ENCODE measurements at places on chromosomes 1 and 21.

DNA sequence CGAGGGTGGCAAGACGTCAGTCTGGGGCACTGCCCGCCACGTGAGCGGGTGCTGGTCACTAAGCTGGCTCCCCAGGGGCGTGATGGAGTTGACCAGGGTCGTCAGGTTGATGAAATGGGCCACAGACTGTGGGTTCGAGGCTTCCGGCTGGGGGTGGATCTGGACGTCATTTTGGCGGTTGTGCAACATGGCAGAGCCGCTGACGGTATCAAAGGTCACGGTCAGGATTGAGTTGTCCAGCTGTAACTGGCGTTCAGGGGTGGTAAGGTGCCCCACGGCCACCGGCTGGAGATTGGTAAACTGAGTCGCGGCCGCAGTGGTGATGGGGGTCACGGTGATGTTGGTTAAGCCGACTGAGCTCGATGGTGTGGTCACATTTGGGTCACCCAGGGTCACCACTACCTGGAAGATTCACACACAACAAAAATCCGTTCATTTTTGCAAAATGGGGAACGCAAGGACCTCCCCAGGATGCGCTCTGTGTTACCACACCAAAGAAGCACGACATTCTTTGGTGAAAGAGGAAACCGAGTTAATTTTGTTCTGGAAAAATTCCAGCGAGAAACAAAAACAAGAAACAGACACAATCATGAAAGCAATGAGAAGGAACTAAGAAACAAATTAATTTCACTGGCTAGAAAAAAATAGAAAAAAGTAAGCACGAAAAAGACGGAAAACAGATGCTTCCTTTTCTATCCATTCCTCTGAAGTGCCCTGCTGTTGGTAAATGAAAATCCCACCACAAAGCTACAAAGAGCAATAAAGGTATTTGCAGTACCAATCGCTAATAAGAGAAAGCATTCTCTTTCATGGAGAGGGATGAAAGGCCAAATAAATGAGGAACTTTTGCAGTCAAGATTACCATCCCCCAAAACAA lies 34.7 kb upstream of the RIPK4 start:
- no peak for DNase-seq

DNA sequence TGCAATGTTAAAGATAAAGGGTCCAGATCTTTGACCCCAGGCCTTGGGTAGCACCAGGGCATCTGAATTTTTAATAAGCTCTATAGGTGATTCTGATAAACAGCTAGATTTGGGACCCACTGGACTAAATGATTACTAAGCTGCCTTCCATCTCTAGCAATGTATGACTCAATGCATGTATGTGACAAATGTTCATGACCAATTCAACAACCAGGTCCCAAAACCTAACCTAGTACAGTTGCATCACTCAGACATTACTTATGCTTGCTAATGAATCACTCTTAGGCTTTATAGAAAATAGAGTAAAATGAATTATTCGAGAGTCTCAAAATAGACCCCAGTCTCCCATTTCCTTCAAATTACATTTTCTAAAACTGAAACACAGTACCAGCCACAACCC lies 35.5 kb downstream of the RCAN1 start:
- DNase-seq = no peak

- no peak for DNase-seq
Observed at GRCh38 chr1:150967936-150968335, 6.7 kb downstream of the CERS2 start.

DNA sequence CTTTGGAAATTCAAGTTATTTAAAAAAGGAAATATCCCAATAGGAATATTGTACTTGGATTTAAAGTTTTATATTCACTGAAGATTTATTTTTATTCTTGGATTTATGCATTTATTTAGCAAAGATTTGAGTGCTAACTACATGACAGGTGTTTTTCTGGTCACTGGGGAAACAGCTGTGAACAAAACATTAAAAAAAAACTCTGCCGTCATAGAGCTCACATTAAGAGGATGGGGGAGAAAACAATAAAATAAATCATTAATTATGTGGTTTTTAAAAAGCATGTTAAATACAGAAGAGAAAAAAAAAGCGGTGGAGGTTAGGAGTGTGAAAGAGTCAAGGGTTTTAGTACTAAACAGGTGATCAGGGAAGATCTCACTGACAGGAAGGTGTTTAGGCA lies 149.9 kb downstream of the GALNT2 start:
- no peak for DNase-seq
